NCI-H226 (cell line): ENCODE measurements at places on chromosomes 5 and 9.

DNA sequence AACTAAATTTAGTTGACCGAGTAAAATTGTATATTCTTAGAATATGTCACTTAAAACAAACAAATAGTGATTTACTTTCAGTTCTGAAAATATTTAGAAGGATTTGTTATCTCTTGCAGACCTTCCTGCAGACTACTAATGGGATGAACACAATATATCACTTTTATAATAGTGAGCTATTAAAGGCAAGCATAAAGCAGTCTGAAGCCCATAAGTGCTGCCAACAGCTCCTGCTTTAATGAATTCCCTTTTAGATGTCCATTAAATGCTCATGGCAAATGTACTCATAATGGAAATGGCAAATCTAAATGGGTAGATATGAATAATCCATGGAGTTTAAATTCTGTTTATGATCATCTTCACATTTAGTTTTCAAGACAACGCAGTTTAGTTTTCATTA lies 170.2 kb downstream of the RANBP17 start:
- DNase-seq = no peak

DNA sequence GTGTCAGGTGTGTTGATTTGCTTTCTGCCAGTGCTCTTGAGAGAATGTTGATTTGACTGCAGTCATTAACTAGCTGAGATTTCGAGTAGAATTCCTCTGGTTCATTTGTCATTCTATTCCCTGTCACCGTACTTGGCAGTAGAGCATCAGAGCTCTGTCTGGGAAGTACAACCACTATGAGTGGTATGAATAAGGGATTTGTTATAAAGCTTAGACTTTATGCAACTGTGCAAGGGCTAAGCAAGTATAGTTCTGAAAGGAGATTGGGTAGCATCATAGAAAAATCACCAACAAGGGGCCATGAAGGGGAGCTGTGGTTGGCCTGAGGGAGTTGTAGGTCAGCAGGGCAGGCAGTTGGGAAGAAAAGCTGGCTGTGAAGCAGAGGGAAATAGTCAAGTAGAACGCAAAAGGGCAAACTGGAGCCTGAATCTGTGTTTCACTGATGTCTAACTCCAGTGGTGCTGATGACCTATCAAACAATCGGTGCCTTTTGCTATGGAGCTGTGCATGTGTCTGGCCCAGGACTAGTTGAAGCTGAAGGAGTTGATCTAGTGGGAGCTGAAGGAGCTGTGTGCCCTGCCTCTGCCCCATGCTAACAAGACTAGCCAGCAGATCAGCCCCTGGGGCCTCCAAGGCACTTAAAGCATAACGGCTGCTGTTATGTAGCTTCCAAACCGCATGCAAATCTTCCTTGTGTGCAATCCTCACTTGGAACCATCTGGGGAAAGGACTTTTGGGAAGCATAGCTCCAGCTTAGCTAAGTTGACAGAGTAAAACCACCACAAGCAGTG lies 110.0 kb downstream of the SLC28A3 start:
- no peak for DNase-seq

- DNase-seq = no peak
Measured at GRCh38 chr9:129945314-129945713, 97.7 kb downstream of the FNBP1 start.

DNA sequence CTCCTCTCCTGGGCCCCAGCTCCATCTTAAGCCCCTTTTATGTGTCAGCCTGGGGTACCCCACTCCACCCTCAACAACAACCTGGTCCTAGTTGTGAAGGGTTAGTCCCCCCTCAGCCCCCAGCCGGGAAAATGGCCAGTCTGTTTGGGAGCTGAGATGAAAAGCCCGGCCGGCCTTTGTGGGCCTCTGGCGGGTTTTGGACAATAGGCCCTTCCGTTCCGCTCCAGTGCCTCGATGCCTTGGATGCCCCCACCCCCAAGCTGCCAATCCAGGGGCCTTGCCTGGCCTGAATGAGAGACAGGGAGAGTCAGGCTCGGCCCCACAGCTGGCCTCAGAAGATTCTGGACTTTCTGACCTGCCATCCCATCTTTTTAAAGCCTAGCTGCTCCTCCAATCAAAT lies 9.2 kb downstream of the CNTFR start:
- DNase-seq = no peak

GRCh38 chr5:67963789-67964519 lies 251.6 kb upstream of the PIK3R1 start:
- DNase-seq = no peak

GRCh38 chr5:169389318-169389717 lies 88.4 kb upstream of the SLIT3 start:
- DNase-seq = no peak

DNA sequence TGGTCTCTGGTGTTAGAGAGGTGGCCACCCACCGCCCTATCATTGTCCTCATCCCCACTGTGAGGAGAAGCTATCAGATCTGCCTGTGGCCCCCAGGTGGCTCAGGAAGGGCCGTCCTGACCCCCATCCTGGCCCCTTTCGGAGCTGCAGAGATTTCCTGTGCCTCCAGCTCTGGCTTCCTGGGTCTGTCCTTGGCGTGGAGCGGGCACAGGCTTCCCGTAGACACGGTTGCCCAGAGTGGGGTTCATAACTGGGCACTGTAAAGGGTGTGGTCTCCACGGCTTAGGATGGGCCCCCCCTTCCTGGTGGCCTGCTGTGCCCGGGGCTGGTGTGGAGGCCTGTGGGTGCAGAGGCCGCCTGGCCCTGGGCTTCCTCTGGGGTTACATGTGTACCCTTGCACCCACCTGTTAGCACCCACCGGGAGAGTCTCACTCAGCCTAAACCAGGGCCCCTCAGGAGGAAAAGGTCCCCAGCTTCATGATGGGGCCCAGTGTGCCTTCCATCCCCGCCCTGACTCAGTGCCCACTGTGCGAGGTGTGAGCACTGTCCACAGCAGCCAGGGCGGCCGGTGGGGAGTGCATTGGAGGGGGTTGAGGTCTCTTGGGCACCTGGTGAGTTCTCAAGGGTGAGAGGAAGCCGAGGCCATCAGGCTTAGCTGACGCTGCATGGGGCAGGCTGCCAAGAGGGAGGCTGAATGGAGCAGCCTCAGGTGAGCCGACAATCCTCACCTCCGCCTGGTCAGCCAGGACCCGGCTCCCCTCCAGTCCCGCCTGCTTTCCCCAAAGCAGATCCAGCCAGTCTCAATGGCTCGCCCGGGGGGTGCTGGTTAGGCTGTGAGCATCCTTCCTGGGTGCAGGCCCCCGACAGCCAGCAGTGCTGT lies 15.3 kb upstream of the AJM1 start:
- DNase-seq = no peak

GRCh38 chr9:132539096-132539495 lies 43.3 kb upstream of the BARHL1 start:
- no peak for DNase-seq

DNA sequence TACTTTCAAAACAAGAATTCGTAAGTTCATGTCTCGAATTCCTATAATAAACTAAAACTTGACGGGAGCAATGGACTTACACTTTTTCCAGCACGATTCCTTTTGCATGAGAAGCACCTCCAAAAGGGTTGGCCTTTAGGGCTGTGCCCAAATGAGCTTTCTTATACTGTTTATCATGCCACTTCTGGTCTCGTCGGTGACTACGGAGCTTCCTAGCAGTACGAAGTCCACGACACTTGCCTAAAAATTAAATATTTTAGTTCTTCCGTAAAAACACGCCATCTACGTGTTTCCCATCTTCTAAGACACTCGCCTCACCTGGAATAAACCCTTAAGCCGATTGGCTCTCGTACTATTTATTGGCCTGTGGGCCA lies 554 bp downstream of the RPS23 start:
- no peak for DNase-seq

DNA sequence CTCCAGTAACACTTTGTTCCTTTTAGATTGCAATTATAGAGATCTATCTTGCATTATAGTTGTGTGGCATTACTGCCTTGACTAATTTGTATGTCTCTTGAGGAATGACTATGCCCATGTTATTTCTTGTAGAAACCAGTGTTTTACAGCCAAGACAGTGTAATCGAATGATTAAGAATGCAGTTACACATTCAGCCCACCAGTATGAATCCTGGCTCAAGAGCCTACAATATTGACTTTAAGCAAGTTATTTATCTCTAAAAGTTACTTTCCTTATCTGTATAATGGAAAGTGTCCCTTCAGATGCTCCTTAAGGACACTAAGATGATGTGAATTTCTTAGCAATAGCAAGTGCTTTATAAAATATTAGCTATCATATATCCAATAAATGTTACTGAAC lies 9.7 kb upstream of the SNX24 start:
- DNase-seq = no peak

DNA sequence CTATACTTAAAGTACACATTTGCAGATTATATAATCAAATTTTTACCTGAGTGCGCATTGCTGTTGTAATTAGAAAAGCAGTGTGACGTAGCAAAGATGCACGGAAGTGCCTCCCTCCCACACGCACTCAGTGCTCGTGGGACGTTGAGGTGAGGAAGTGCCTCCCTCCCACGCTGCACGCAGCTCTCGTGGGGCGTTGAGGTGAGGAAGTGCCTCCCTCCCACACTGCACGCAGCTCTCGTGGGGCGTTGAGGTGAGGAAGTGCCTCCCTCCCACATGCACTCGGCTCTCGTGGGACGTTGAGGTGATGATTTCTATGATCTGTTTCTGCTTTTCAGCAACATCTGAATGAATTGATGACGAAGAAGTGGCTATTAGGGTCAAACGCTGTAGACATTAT lies 21.0 kb downstream of the EXOC3 start:
- DNase-seq = no peak

DNA sequence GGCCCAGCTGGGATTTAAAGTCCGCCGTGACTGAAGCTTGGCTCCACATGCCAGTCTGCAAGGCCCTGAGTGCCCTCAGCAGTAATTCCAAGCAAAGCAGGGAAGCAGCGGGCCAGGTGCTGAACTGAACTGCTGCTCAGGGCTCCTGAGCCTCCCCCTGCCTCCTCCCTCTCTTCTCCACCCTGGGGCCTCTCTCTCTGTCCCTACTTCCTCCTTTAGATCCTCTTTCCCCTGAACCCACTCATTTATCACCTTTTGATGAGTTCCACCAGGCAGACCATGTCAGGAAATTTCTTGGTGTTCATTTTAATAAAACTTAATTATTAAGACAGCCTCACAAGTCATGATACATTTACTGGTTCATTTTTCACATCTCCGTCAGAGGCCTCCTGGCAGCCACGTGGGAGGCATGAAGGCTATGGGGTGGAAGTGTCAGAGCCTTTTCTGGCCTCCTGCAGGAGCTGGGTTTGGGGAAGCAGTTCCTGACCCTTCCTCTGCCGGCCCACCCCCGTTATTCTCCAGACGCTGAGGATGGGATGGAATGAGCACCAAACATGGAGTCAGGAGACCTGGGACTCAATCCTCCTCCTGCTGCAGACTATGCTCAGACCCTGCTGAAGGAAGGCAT lies 32.2 kb upstream of the KCNIP1 start:
- DNase-seq = no peak
